Frontal cortex (tissue), 4 donors: ENCODE measurements at places on chromosomes 3 and 15. TPM values are rescaled to one million over a fixed set of nuclear protein-coding genes. Genes with fewer than 3 reads are reported as not detected.

GRCh38 chr3:47010910-47011309, 31.4 kb downstream of the NBEAL2 start:
- no peak for DNase-seq

The REC114 gene
- total RNA-seq, result not detected

GRCh38 chr3:169026543-169027182, 636.8 kb downstream of the MECOM start:
- DNase-seq, result no peak

DNA sequence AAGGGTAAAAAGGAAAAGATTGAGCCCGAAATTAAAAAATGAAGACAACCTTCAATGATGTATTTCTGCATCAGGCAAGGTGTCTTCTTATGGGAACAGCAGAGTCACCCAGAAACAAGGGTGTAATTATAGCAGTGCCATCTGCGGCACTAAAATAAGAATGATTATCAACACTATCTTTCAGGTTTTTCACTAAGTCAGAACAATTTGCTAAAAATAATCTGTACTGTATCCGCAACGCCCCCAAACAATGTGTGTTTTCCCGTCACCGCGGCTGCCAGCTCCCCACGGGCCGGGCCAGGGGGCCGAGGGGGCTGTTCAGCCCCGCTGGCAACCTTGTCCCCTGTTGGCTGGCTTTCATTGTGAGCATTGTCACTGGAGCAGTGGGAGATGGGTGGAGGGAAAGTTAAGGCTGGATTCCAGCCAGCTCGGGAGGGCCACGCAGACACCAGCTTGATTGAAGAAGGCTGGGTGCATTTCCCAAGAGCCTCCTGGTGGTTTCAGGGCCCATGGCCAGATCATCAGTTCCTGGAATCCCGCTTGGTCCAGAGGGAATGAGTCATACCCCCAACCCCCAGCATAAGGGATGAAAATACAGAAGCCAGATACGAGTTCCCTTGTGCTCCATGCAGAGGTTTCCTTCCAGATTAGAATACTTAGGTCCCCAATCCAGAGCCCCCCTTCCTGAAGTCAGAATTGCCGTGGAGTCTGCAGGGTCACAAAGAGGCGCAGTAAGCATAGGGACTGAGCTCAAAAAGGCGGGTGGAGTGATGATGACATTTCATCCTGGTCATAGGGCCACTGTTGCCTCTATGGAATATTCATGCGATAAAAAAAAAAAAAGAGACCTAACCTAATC, 90.2 kb upstream of the KLF13 start:
- peak; percentile 76 for DNase-seq

The BRPF1 gene
- total RNA-seq, result 16.3 TPM

The LSAMP gene
- 59.9 TPM for total RNA-seq

The IQCF5 gene
- total RNA-seq, result not detected

The STRA6 gene
- total RNA-seq, result 3.7 TPM

DNA sequence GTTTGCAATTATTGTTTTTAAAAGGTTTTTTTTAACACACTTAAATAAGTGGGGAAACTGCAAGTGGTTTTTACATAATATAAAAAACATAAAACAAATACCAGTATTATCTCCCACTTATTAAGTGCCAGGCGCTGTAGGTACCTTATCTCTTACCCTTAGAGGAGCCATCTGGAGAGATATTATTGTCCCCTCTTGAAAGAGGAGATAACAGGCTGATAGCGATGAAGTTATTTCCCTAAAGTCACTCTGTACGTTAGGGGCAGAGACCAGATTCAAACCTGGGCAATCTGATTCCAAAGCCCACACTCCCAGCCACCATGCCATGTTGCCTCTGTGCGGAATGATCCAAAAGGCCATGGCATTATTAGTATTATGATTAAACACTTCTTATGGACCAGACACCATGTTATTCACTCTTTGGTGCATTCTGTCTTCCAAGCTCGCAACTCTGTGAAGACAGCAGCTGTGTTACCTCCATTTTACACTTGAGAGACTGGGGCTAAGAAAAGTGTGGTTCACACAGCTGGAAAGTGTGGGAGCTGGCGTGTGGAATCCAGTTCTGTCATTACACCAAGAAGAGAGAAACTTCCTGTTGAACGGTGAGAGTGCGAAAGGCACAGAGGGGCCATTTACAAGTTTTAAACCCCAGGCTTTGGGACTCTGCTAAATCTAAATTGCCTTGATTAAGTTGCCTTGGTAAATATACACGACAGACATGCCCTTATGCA, 79.9 kb upstream of the MITF start:
- DNase-seq, result no peak
